ENCODE measurements at places on chromosomes 6 and 20.

GRCh38 chr20:62395311-62396242, 8.7 kb downstream of the RPS21 start:
- no peak for DNase-seq

GRCh38 chr6:157505912-157506491, 125.0 kb downstream of the ZDHHC14 start:
- no peak for DNase-seq

GRCh38 chr20:19765266-19765665, 7.2 kb downstream of the RIN2 start:
- DNase-seq = no peak

GRCh38 chr20:47421076-47421475, 64.6 kb upstream of the ZMYND8 start:
- no peak for DNase-seq

Measured in activated naive CD4-positive, alpha-beta T cell (primary cell).